ENCODE measurements at places on chromosomes 6 and 20. TPM values are rescaled to one million over a fixed set of nuclear protein-coding genes. Genes with fewer than 3 reads are reported as not detected.

Gene KCNB1
- total RNA-seq, result 2.2 TPM

Gene LY86
- 2.0 TPM for total RNA-seq

Gene THBD
- total RNA-seq, result 4.0 TPM

Gene NEDD9
- 41.7 TPM for total RNA-seq

Gene PSORS1C2
- total RNA-seq, result not detected

Gene PRDM1
- 0.86 TPM for total RNA-seq

Gene SPATA25
- total RNA-seq, result 2.0 TPM

DNA sequence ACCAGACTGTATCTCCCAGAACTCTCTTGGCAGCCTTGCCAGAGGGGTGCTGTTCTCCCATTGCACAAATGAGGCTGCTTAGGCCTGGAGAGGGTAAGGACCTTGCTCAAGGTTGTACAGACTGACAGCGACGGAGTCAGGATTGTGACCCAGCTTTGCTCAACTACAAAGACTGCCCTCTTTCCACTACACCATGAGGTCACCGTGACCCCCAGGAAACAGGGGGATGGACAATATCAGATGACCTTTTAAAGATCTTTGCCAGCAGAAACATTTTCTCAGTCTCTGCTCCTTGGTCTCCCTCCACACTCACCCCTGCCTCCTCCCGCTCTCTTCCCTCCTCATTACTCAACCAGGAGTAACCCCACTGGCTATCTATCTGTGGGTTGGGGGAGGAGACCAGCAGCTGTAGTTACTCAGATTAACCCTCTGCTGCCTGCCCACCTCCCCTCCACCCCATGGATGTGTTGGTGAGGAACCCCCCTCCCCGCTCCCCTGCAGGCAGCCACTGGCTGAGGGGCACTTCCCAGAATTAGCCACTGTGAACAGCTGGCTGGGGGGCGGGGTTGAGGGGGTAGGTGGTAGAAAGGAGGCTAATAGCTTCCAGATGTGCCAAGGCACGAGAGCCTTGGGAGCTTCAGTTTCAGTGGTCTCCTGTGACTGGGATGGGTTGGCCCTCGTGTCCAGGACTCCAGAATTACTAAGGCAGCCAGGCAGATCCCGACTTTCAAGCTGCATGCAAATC is 26.9 kb upstream of the MRPS18A start:
- DNase-seq, result no peak

DNA sequence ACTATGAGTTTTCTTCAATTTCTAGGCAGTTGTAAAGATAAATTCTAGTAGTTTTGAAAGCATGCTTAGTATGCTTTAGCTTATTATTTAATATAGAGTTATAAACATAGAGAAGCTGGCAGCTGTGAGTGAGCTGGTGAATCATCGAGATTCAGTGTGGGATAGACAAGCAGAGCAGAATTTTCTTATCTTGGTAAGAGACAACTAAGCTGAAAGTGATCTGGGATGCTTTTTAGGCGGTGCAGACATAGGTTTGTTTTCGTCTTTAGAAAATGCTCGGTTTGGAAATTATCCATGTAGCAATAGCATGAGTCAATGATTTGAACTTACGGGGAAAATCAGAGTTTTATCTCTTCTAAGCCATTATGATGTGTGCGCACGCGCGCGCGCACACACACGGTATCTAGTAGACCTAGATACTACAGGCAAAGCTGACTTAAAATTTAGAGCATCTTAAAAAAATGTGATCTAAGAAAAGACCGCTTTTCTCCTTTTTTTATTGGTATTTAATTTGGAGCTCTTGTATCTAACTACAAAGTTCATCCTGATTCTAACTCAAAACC is 128.3 kb upstream of the MAP3K7 start:
- DNase-seq, result no peak

DNA sequence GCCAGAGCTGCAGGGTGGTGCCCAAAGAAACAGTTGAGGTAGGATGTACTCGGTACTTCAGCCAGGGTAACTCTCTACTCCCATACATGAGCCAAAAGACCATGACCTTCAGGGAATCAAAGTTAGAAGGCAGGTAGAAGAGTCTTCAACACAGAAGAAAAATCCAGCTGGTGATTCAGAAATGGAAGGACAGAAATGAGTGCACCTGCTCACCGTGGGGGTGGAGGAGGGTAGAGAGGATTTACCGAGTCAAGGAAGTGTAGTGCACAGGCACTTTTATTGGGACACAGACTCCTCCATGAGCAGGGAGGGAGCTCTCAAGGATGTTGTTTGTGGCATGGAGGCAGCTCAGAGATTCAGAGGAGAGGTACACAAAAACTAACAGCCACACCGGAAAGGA is 330.3 kb upstream of the PRDM1 start:
- no peak for DNase-seq

DNA sequence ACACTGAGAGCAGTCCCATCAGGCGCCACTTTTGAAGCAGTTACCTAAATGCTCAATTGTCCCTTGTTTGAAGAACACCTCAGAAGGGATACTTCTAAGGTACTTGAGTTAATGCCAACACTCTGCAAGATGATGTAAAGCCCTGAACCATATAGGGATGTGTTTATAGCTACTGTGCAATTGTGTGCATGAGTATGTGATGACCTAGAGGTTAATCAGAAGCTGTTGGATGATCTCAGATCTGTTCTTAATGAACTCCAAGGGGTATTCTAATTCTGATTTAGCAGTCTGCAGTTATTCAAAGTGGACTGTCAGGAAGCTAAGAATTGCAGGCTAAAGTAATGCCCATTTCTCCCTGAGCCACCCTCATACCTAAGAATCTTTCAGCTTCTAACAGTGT is 158.3 kb downstream of the TMEM242 start:
- DNase-seq, result no peak

- no peak for DNase-seq
Observed at GRCh38 chr20:3686867-3687321, 5.1 kb upstream of the ADAM33 start.

DNA sequence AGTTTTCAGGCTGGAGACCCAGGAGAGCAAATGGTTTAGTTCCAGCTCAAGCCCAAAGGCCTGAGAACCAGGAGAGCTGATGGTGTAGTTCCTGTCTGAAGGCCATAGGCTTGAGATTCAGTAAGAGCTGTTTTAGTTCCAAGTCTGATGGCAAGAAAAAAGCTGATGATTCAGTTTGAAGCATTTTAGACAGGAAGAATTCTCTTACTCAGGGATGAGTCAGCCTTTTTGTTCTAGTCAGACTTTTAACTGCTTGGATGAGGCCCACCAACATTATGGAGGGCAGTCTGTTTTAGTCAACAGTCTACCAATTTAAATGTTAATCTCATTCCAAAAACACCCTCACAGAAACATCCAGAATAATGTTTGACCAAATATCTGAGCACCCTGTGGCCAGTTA is 2.5 kb downstream of the ZSCAN26 start:
- DNase-seq, result no peak

DNA sequence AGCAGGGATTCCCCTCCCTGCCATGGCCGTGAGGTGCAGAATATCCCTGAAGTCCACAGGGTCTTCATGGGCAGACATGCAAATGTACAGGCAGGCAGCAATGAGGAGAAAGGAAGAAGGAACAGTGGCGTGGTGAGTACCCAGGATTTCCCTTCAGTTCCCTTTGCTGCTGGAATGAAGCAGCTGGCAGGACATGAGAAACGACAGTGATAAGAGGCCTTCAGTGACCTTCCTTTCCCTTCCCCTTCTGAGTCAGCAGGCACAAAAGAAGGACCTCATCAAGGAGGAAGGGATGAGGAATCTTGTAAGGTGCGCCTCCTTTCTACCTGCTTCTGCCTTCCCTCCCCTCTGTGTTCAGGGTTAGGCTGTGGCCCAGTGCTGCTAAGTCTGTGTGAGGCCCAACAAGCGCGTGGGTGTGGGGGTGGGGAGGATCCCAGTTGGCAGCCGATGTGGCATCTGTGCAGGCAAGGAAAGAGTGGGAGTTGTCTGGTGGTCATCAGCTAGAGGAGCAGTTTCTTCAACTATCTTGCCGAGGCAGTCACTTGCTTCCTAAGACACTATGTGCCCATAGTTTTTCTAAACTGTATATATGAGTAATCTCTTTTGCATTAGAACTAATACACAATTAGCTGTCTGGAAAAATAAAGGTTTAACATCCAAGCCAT is 29.5 kb upstream of the FBXO9 start:
- no peak for DNase-seq

- no peak for DNase-seq
Observed at GRCh38 chr6:6508643-6509042, 79.9 kb upstream of the LY86 start.

DNA sequence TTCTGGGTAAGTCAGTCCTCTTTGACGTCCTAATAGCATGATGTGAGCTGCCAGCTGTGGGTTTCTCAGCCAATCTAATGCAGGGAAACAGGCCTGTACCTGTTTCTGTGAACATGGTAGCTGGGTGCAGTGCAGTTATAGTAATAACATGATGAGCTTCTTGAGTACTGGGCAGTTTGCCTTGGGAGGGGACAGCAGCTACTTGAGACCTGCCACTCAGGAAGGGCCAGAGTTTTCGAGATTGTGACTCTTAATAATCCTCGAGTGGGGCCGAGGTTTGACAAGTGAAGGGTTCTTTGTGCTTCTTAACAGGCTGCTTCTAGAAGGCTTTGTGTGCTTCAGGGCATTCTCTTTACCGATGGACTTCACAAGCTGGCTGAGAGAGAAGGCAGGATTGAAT is 180.1 kb downstream of the JARID2 start:
- no peak for DNase-seq

DNA sequence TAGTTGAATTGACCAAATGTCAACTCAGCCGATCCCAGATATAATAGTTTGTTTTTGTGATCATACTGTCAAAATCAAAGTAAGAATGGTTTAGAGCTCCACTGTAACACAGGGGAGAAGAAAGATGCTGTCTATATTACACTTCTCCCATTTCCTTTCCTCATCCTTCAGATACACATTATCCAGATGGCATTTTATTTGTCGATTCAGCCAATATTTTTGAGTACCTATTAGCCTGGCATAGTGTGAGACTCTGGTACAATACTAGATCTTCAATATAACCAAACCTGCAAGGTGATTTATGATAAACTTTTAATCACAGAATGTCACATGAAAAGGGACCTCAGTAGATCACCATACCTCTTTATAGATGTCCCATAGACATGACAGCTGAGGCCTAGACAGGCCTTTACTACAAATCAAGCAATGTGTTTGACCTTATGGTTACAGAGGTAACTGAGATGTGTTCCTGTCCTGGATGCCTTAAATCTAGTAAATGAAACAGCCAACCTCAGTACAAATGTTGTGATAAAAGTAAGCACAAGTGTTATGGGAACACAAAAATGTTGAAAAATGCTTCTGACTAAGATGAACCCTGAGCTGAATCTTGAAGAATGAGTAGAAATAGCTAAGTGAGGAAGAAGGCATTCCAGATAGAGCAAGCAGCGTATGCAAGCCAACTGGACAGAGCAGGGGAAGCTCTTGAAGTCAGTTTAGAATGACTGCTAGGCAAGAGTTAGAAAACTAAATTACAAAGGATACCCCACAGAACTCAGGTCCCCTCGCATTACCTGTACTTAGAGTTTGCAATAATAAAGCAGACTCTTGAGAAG is 1.9 kb downstream of the FBXO9 start:
- DNase-seq, result no peak

DNA sequence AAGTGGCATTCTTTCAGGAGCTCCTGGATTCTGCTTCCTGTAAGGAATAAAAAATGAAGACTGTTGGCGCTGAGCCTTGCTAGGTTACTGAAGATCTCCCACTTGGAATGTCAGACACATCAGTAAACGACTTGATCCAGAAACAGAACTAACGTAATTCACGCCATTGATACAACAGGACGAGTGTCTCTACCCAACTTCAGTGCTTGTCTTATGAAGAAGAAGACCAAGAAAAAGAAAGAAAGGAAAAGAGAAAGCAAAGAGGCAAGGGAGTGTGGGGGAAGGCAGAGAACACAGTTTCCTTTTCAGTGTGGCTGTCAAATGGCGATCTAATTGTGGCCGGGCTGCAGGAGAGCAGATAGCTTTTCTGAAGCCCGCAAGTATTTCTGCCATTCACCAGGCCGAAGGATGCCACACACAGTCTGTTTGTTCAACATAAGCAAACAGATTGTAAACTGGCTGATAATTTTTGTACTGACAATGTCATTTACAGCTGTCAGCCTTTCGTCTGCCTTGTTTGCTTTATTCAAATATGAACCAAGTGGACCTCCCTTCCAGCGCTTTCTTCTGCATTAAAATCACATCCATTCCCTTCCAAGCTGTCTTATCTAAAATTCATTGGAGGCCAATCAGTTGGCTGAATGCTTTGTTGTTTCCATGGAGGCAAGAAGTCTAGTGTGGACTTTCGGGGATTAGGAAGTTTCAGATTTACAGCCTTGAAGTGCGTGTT is 180.6 kb downstream of the FOXA2 start:
- no peak for DNase-seq

DNA sequence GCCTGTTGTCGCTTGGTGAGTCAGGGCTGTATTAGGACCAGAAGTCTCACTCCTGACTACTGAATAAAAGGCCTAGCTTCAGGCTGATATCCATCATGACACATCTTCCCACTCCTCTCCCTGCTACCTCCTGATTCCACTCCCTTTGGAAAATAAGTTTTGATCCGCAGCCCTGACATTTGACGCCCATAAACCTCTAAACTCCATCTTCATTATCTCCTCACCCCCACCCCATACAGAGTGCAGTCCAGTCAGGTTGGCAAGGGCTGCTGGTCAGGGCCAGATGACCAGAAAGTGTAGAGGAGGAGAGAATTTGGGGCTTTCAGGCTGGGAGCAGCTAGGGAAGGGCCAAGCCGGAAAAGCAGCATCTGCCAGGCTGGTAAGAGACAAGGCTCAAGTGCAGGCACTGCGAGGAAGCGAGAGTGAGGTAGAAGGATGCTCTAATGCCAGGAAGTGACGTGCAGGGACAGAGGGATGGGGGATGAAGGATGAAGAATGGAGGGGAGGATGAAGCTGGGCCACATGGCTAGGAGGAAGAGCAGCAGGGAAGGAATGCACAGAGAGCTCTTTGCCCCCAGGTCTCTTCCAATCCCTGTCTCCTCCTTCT is 1.2 kb downstream of the GGT7 start:
- no peak for DNase-seq

GRCh38 chr20:34368547-34368946 is 5.5 kb downstream of the ITCH start:
- no peak for DNase-seq

DNA sequence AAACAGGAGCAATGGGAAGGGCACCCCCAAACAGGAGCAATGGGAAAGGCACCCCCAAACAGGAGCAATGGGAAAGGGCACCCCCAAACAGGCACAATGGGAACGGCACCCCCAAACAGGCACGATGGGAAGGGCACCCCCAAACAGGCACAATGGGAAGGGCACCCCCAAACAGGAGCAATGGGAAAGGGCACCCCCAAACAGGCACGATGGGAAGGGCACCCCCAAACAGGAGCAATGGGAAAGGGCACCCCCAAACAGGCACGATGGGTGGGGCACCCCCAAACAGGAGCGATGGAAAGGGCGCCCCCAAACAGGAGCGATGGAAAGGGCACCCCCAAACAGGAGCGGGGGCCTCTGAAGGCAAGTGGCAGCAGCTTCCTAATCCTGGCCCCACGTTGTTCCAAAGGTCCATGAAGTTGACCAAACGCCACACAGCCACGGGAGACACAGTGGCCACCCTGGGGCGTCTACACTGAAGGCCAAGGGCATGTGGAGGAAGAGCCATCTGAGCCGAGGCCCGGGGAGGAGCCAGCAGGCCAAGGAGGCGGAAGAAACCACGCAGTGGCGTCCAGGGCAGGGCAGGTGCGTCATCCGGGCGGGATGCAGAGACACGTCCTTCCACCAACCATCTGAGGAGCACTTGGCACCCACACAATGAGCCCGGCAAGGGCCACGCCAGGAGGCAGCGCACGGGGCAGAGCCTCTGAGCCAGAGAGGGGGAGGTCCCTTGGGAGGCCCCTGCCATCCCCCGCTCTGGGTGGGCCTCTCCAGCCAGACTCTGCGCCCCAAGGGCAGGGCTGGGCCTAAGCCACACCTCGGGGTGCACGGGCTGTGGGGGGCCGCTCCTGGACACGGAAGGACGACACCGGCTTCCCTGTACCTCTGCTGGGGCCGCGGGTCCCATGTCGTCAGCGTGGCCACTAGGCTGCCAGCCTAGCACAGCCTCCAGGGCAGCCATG is 21.5 kb upstream of the NTSR1 start:
- no peak for DNase-seq

Data from right lobe of liver (tissue), 6 donors.